ENCODE measurements at places on chromosomes 11 and 22. TPM values are rescaled to one million over a fixed set of nuclear protein-coding genes. Genes with fewer than 3 reads are reported as not detected.

Gene TBX1
- not detected for total RNA-seq

Gene SULT4A1
- total RNA-seq: 0.12 TPM

Gene CNIH2
- total RNA-seq: 0.16 TPM

Gene CRYBA4
- not detected for total RNA-seq

Gene CSNK2A3
- total RNA-seq: 1.9 TPM

Gene SEC14L2
- total RNA-seq: 15.1 TPM

Gene RAG1
- 0.85 TPM for total RNA-seq

Gene BACE1-AS
- total RNA-seq: 3.9 TPM

Gene CASP12
- total RNA-seq: 0.16 TPM

Gene SNAP29
- 17.4 TPM for total RNA-seq

Gene C22orf31
- total RNA-seq: not detected

Gene OR51T1
- total RNA-seq: not detected

All from hair follicle dermal papilla cell (primary cell).